ENCODE measurements at places on chromosomes 2 and 18.

- DNase-seq, result no peak
These were observed 101.7 kb upstream of the ZNF521 start for GRCh38 chr18:25453556-25454269.

GRCh38 chr2:758073-758820, 81.0 kb upstream of the TMEM18 start:
- DNase-seq, result no peak

- DNase-seq, result no peak
These were observed 130.9 kb upstream of the PTPRM start for GRCh38 chr18:7436166-7436565.

DNA sequence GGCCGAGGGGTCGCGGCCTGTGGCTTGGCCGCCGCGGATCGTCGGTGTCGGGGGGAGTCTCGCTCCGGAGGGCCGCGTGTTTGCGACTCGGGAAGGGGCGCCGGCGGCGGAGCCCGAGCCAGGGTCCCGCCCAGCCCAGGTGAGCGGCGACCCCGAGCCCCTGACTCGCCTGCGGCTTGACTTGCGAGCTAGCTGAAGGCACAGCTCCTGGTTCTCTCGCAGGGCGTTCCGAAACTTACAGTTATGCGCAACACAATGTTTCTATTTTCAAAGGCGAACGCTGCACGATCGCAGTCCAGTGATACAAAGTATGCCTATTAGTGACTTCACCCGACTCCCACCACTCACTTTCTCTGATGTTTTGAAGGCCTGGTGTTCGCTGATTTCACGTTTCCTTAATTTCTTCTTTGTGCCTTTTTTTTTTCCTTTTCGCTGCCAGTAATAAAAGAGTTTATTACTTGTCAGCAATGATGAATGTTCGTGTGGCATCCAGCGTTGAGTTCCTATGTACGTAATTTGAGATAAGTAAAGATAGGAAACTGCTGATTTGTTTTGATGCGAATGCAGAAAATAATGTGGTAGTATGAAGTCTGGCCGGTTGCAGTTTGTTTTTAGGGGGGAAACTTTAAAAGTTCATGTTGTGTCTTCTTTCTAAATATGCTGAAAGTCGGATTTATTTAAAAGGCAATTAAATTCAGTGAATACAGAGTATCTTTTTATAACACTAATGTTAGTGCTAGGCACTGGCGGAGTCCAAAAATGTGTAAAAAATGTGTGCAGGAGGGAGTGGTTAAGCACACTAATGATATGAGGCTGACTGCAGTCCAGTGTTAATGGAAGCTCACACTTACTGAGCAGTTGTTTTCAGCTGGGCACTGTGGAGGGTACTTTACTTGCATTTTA, 706 bp downstream of the UBXN2A start:
- DNase-seq, result peak; percentile 21

DNA sequence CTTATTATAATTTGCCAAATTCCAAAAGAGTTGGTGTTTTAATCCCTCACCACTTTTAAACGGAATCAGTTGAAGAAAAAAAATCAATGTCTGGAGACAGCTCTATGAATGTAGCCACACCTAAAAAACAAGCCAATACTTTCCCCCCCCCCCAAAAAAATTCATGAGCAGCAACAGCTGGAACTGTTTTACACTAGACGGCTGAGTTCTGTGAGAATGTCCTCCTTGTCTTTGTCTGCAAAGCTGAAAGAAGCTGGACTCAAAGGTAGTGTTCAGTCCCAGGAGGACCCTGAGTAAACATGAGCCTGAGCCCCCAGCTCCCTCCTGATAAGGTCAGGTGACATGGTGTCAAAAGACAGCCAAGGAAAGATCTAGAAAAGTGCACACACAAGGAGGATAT, 68.2 kb downstream of the ZNF521 start:
- DNase-seq, result no peak

DNA sequence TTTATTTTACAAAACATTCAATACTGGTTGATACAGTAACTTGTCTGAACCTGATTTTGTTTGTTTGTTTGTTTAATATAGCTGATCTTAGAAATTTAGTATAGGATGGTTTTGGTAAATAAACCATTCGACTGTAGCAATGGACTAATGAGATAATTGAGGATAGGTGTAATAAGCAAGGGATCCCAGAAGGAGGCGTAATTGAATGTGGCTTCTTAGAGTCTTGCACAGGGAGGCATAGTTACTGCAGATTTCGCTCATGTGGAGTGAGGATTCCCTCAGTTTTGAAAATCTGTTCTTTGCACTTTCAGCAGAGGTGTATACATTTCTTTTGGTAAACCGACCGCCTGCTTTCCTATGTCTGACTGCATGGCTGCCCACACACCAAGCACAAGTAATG, 709.6 kb downstream of the SOCS6 start:
- DNase-seq, result no peak

DNA sequence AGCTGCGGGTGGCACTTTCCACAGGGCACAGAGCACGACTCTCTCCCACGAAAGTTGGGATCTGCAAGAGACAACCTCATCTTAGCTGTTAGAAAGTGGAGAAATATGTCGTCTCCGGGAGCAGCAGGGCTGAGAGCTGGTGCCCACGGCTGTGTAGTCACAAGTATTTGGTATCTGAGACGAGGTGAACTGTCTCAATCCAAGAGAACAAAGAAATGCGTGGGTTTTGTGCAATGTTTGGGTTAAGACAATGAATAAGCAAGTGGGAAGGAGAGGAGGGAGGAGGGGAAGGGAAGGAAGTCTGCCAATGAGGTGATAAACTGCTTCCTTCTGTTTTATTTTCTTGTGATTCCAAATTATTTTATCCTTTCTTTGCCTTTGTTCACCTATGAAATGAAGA, 18.0 kb downstream of the DYTN start:
- DNase-seq, result no peak

- DNase-seq, result no peak
These were observed 37.6 kb downstream of the GLI2 start for GRCh38 chr2:120773186-120773800.

- DNase-seq, result no peak
These were observed 182.0 kb upstream of the TRIB2 start for GRCh38 chr2:12534646-12535263.

DNA sequence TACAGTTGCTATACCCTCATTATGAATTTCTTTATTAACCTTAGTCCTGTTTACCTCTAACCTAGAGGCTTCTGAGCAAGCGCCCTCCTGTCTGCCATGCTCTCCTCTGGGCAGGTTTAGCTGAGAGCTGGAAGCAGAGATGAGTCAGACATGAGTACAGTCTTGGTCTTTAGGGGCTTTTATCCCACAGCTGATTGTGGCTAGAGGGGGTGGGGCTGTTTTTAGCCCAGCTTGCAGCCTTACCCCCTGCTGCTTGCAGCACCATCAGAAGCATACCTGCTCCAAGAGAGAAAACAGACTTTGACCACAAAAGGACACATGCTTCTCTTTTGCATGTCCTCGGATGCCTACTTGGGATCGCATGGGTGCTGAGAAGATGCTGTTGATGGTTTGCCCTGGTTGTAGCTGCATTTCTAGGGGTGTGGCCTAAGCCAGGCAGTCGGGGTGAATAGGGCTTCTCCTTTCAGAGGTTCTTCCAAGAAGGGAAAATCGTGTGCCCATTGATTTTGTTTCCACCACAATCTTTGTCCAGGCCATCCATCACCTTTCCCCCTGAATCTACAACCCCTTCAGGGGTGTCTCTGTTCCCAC, 115.0 kb upstream of the LGALSL start:
- DNase-seq, result peak; percentile 71

GRCh38 chr2:208638059-208638458, 231.5 kb downstream of the PTH2R start:
- no peak for DNase-seq

- peak; percentile 81 for DNase-seq
These were observed at the start of gene REL for GRCh38 chr2:60881047-60881932. Gene REL, plus strand, starts transcription at chr2:60881574. Its CDS starts 267 bp downstream, at chr2:60881841.
